ENCODE measurements at places on chromosomes 12 and 14.

DNA sequence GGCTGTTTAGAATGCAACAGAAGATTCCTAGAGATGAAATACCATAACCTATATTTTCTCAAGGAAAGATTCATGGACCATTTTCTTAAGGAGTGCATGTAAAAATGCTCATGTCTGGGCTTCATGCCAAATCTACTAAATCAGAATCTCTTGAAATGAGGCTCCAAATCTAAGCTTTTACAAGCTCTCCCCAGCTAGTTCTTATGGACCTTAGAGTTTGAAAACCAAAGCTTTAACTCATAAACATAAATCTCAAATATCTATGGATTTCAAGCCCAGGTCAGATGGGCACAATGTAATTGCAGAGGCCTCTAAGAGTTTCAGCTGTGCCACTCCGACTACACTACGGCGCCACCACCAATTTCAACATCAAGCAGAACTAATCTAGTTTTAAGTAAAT lies 117.3 kb upstream of the CAND1 start:
- DNase-seq = no peak

DNA sequence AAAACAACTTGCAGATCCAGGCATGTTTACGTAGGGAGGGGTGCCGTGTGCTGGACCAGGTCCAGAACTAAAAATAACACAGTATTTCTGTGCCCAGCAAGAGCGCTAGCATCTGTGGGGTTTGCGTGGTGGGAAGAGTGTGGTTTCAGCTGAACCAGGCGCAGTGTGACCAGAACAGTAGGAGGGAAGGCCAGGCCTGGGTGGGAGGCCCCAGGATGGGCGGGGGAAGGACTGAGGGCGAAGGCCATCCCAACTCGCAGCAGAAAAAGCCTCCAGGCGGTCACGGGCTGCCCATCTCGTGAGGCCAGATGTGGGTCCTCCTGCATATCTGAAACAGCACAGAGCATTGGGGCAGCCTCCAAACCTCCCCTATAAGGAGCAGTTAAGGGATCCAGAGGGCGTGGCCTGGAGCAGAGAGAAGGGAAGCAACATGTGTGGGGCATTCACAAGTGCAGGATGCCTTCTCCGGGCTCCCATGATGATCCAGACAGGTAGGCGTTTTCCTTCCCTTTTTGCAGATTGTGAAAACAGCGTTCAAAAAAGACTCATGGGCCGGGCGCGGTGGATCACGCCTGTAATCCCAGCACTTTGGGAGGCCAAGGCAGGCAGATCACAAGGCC lies 17.8 kb upstream of the CD9 start:
- no peak for DNase-seq

DNA sequence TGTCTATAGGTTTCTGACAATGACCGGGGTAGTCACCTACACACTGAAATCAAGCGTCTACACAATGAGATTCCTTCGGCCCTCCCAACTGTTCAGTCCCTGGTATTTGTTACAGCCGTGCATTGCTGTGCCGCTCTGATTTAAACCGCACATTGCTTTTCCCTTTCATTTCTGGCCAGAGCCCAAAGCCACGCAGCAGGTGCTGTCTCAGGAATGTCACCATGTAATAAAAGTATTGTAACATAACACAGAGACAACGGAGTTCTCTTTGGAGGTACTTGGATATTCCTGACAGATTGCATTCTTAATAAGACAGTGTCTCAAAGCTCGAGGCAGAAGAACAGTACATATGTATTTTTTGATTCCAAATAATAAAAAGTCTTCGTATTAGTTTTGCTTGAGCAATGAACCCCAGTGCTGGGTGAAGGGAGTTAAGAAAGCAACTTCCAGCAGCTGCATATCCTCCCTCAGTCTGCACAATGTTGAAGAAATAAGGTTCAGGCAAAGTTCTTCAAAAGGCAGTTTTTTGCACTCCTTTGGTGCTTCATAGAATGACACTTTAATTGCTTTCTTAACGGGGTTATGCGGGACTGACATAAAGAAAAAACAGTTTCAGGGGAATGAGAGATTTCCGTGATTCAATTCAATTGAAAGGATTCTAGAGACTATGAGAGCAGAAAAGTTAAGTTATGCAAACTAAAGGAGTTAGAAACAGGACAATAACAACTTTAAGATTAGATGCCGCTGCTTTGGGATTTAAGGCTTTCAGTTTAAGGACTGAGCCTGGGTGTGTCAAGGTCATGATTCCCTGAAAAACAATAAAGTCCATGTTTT lies 288.7 kb upstream of the FLRT2 start:
- DNase-seq = no peak

- no peak for DNase-seq
Observed at GRCh38 chr12:56633468-56634241, 3.5 kb upstream of the BAZ2A start.

- DNase-seq = peak; percentile 20
Observed at GRCh38 chr14:31510222-31510621, 22.4 kb upstream of the GPR33 start.

DNA sequence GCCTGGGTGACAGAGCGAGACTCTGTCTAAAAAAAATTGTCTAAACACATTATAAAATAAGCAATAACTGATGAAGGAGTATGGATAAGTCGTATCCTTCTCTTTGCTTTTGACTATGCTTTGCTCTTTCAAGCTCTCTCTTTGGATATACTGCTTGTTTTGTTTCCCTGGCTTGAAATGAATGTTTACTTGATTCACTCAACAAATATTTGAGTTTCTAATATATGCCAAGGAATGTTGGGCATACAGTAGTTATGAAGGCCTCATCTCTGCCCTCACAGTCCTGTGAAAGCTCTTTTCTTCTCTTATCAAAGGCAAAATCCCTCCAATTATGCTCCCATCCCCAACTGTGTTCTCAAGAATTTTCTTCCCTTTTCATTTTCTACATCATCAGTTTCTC lies 123.5 kb downstream of the PTPRR start:
- no peak for DNase-seq

DNA sequence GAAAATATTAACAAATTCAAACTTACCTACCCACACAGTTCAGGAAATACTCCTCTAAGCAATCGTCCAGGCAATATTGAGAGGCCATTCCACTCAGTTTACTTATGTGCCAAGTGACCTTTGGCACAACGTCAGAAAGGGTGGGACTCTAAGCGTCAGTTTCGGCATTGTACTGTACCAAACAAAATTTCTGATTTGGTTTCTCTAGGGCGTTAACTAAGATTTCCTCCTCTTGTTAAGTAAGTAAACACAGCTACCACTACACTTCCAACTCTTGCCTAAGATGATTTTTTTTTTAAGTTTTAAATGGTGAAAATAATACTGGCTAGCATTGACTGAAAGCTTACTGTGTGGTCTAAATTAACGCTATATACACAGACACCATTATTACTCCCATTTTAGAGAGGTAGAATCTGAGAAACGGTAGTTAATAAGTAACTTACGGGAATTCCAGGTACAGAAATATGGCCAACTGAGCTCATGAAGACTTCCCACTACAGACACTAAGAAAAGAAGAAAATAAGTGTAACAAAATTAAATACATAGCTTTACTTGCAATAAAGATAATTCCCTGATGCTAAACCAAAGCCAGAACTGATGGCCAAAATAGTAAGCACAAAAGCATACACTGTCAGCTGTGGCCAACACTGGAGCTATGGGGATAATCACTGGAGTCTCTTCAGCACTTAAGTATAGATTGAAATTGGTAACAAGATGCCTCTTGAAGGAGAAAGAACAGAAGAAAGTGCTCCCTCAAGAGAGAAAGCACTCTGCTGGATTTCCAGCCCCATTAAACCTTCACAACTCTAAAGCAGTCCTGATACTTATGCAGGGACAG lies 76.1 kb downstream of the EPS8 start:
- DNase-seq = no peak

DNA sequence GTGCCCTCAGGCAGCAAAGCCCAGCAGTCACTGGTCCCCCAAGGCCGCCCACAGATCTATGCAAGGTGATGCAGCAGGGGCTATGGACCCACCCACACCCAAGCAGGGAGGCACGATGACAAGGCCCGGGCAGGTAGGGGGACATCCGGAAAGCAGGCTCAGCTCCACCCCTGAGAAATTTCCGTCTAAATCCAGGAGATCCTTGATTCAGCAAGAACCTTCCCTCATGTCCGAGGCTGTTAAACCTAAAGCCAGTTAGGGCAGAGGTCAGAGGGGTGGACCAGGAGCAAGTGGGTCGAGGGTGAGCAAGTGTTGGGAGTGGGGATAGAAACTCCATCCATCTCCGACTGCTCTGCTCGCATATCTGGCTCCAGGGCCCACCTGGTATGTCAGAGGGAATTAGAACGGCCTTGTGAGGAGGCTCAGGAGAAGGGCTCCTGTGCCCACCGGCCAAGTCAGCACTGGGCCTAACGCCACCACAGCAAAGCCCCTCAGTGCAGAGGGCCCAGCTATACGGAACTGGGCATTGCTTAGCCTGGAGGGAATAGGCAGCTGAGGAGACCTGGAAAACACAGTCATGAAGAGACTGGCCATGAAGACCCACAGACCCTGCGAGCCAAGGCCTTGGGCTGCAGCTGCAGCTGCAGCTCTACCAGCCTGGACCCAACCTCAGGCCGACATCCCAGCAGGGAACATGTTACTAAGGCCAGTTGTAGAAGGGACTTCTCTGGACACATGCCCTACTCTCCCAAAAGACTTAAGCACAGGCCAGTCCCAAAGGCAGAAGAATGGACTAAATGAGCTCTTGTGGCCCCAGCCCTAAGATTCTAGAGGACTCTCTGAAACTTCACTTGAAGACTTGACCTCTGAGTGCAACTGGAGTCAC lies 34.3 kb downstream of the DAD1 start:
- DNase-seq = no peak

DNA sequence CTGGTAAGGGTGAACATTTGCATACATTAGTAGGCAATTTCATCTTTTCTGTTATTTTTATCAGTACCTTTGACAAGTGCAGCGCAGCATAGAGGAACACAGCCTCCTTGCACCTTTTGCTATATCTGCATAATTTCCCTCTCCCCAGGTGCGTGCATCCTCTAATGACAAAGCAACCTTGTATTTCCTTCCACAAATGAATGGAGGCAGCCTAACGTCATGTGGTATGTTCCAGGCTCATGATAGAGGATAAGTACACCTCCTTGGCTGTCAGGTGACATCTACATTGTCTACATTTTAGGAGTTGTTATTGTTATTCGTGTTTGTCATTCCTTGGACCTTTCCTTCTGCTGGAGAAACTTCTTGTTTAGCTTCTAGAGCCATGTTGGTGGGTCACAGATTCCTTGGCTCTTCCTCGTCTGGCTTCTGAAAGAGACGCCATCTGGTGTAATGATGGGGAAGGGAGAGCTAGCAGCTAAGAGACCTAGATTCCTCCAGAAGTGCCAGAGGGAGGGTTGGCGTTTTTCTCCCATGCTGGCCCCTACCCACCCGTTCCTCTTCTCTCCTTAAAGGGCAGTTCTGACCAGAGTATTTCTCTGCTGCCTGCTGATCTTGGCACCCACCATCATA lies 37.0 kb downstream of the EVL start:
- no peak for DNase-seq

DNA sequence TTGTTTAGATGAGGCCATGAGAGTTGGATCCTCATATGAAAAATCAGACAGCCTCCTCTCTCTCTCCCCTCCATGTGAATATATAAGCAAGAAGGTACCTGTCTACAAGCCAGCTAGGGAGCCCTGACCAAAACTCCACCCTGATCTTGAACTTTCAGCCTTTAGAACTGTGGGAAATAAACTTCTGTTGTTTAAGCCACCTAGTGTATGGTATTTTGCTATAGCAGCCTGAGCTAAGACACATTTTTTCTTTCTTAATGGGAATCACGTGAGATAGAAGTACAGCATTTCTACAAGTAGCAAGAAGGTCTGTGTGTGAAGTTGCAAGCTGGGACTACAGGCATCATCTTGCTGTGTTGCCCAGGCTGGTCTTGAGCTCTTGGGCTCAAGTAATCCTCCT lies 16.3 kb upstream of the ABHD12B start:
- no peak for DNase-seq

- no peak for DNase-seq
Observed at GRCh38 chr14:23024612-23025075, 10.1 kb downstream of the PSMB5 start.

GRCh38 chr14:61992139-61992538 lies 229.9 kb downstream of the SNAPC1 start:
- DNase-seq = no peak

GRCh38 chr12:8038659-8039114 lies 6.2 kb downstream of the FOXJ2 start:
- no peak for DNase-seq

GRCh38 chr14:23951590-23952201 lies 1.9 kb upstream of the DHRS4 start:
- DNase-seq = no peak

GRCh38 chr14:75648066-75648838 lies 12.4 kb downstream of the ERG28 start:
- DNase-seq = no peak

DNA sequence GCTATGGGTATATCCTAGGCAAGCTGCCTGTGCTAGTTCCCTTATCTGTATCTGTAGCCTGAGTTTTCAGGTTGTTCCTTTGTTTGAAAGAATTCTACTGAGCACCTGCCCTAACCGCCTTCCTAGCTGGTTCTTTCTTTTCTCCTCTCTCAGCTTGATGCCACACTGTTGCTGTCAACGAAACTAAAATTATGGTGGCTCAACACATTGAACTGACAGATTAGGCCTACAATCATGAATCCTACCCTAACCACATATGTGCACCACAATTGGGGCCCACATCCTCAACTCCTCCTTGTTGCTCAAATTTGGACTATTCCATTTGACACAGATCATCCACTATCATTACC lies 36.2 kb upstream of the RESF1 start:
- no peak for DNase-seq

DNA sequence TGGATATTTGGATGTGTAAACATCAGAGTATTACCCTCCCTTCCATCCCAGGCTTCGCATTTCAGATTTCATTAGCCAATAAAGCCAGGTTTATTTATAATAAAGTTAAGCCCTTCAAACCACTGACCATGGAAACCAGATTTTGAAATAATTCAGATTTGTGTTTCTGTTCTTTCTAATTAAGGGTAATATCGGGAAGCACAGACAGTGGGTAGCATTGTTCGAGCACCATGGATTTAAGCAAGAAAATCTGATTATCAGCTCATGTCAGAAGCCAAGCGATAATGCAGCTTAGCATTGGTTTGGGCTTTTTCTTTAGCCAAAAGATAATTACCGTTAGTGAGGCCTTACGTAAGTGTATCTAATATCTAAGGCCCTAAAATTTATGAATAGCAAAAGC lies 116.1 kb downstream of the C12orf42 start:
- no peak for DNase-seq

- no peak for DNase-seq
Observed at GRCh38 chr12:116002890-116003536, 274.5 kb downstream of the MED13L start.

GRCh38 chr14:62347562-62348011 lies 585.4 kb downstream of the SNAPC1 start:
- DNase-seq = no peak

DNA sequence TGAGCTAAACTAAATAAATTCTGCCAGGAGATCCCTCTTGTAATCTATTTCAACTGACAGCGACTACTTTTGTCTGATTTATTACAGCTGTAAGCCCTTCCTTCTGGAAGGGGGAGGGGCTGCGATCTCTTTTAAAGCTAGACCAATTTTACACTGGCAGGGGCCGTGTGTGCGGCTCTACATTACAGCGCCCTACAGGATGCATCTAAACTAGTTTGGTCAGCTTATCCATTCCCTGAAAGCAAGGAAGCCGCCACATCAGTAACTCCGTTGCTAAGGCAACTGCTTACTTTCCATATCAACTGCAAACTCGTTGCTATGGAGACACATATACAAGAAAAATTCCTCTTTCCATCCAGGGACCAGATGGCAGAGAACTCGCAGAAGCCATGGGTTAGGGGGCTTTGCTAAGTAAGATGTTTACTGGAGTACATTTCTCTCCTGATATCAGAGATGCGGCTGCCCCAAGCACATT lies 17.4 kb downstream of the FOXN3 start:
- DNase-seq = no peak

GRCh38 chr12:127991485-127991884 lies 275.5 kb upstream of the TMEM132C start:
- DNase-seq = no peak
